ENCODE measurements at places on chromosomes 16 and 17.

GRCh38 chr17:42531455-42532354, 4.3 kb upstream of the NAGLU start:
- peak; percentile 29 for DNase-seq

DNA sequence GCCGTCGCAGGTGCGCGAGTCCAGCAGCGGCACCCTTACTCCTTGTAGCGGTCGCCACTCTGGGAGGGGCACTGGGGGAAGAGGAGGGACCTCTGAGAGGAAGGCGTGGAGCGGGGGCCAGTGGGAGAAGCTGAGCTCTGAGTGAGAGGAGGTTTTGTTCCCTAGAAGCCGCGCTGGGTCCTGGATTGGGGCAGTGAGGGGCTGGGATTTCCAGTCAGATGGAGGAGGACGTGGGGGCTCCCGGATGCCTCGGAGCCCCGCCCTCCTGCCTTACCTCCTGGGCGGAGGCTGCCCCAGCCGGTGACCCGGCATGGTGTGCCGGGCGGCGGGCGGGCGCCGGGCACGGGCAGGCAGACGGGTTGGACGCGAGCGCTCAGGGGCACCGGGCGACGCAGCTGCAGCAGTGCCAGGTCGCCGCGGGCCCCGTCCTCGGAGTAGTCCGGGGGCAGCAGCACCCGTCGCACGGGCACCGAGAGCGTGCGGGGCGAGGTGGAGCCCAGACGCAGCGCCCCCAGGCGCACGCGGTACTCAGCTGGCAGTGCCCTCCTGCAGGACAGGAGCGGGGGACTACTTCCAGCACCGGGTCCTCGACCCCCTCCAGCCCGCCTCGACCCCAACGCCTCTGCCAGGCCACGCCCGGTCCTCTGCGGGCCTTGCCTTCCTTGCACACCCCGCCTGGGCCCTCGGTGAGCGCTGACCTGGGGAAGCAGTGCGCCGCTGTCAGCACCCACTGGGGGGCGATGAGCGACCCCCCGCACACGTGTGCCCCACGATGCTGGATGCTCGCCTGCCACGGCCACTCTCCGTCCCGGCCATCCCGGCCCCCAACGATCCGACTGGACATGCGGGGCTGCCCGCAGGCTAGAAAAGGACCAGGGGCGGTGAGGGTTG, 2.0 kb downstream of the PRSS33 start:
- DNase-seq: no peak

GRCh38 chr17:43405861-43406260, 7.1 kb downstream of the ARL4D start:
- DNase-seq: no peak

- DNase-seq: no peak
Observed at GRCh38 chr17:6070913-6071511, 833 bp downstream of the WSCD1 start.

GRCh38 chr17:75081611-75082540, 5.9 kb upstream of the SLC16A5 start:
- no peak for DNase-seq

- DNase-seq: no peak
Observed at GRCh38 chr16:84967828-84968227, 43.5 kb downstream of the ZDHHC7 start.

DNA sequence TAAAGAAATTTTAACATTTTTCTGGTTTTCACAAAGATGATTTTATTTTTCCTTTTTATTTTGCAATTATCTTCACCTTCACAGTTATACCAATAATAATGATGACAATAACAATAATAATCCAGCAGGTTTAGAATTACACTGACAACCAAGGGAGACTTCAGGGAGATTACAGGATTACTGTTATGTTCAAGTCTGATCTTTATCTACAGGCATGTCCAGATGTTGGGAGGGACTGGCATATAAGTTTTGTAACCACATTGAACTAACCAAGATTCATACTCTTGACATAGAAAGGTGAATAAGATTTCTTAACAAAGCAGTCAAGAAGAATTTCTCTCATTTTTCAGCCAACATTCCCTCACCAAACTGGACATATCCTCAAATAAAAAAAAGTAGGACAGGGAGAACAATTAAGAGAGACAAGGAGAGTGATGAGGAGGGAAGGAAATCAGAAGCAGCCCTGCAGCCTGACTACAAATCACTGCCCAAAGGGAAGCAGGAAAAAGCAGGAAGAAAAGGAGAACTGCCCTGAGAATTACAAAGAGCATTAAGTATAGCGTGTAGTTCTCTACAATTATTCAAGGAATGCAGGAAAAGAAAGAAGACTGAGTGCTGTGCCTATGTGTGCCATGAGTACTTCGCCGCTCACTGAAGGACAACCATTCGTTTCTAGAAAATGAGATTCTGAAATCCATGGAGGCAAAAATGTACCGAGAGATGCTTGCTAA, 155.7 kb upstream of the C17orf78 start:
- DNase-seq: no peak

DNA sequence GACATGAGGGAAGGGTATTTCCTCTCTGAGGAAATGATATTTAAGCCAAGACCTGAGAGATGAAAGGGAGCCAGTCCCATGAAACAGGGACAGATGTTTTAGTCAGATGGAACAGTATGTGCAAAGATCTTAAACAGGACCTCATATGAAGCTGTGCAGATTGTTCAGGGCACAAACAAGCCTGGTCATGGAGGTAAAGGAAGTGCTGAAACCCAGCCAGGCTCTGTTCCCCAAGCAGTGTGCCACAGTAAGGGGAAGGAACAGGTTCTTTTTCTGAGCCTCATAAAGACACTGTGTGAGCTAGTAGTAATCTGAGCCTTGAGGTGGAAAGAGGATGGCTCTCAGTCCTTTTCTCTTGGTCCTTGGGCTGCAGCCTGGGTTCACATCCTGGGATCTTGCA, 159.9 kb downstream of the ANKFN1 start:
- DNase-seq: no peak

DNA sequence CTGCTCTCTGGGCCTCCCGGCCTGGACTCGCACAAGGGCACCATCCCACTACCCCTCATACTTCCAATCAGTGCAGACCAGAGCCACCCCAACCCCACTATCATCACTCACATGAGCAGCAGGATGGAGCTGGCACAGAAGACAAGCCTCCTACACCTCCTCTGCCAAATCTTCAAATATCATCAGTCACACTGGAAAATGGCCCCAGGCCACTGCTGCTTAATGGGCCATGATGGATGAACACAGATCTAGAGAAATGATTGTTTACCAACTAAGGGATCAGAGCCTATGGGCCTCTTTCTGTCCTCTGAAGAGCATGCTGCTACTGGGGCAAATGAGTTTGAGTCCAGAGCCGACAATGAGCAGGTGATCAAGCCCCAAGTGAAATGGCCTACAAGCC, 165.5 kb downstream of the GRIN2A start:
- DNase-seq: no peak

- no peak for DNase-seq
Observed at GRCh38 chr17:73249700-73250099, 12.0 kb downstream of the CPSF4L start.

GRCh38 chr17:8923762-8924161, 41.7 kb downstream of the PIK3R5 start:
- no peak for DNase-seq

GRCh38 chr16:56753410-56753809, 23.5 kb downstream of the NUP93 start:
- DNase-seq: no peak

GRCh38 chr16:4649744-4650442, 25.3 kb downstream of the MGRN1 start:
- DNase-seq: no peak

GRCh38 chr17:76987486-76988093, 119.4 kb downstream of the MGAT5B start:
- DNase-seq: no peak

- no peak for DNase-seq
Observed at GRCh38 chr17:35006961-35007360, 26.6 kb downstream of the LIG3 start.

DNA sequence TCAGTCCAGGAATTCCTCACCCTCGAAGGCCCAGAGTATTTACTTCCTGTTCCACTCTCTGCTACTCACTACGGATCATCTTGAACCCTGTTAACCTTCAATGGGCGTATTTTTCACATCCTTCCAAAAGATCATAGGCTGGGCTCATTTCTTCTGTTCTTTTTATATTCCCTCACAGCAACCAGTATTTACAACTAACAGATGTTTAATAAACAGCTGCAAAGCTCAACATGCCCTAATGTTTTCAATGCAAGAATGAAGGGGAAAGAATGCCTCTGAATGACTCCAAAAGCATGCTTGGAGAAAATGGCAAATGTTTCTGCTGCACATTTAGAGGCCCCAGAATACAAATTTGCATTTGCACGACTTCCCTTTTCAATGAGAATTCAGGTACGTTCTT, 174.9 kb downstream of the ZFHX3 start:
- no peak for DNase-seq

- no peak for DNase-seq
Observed at GRCh38 chr17:70934835-70935234, 765.5 kb downstream of the KCNJ2 start.

GRCh38 chr16:75198135-75198600, 8.8 kb downstream of the CTRB2 start:
- no peak for DNase-seq

- no peak for DNase-seq
Observed at GRCh38 chr16:84056933-84057332, 14.3 kb upstream of the SLC38A8 start.

GRCh38 chr16:60914334-60914733, 1121.9 kb downstream of the CDH8 start:
- DNase-seq: no peak

DNA sequence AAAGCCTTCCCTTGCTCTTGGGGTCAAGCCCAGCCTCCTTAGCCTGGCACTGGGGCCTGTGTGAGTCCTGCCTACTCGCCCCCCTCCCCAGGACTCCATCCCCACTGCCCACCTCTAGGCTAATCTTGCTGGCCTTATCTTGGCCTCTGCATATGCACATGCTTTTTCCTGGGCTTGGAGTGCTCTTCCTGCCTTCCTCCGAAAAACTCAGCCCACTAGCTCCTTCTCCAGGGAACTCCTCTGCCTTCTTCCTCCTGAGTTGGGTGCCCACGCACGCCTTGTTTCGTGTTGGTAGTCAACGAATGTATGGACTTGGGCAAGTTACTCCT, 16.5 kb downstream of the TBX2 start:
- no peak for DNase-seq

DNA sequence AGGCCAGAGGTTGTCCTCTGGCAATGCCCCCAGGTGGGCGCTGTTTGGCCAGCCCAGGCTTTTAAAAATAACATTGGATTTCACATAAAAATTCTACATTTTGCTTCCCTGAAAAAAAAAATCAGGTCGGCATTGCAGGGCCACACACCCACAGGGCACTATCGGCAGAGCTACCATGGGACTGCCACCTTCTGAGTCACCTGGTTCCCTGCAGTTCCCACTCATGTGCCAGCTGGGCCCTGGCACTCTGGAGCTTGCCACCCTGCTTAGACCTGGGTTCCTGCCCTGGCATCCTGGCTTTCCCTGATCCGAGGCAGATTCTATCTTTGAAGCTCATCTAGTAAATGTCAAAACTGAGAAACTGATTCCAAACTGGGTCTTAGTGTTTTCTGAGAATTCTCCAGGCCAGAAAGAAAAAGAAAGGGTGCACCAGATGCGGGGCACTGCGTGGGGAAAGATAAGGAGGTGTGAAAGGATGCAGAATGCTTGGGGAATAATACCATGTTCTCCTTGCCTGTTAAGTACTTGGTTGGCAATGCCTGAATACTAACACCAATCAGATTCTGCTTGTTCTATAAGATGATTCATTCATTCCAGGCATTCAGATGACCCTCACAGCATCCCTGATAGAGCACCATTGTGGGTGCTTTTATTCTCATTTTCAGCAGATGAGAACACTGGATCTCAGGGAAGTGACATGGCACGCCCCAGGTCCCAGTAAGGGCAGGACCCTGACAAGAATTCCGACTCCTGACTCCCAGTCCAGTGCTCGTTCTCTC, 51.8 kb downstream of the RAI1 start:
- DNase-seq: no peak

DNA sequence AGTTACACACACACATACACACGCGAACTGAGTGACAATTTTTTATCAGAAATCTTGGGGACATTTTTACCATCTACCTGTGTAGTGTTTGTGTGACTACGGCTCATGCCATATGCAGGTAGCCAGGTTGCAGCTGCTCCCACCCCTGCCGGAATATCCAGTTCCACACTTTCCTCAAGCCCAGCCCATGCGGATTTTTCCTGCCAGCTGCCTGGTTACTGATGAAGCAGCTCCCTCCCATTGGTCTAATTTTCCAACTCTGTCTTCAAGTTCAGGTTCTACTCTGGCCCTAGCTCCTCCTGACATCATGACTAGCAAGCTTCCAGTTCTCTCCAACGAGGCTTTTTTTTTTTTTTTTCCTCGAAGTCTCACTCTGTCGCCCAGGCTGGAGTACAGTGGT, 4.8 kb downstream of the GSG1L2 start:
- DNase-seq: no peak

DNA sequence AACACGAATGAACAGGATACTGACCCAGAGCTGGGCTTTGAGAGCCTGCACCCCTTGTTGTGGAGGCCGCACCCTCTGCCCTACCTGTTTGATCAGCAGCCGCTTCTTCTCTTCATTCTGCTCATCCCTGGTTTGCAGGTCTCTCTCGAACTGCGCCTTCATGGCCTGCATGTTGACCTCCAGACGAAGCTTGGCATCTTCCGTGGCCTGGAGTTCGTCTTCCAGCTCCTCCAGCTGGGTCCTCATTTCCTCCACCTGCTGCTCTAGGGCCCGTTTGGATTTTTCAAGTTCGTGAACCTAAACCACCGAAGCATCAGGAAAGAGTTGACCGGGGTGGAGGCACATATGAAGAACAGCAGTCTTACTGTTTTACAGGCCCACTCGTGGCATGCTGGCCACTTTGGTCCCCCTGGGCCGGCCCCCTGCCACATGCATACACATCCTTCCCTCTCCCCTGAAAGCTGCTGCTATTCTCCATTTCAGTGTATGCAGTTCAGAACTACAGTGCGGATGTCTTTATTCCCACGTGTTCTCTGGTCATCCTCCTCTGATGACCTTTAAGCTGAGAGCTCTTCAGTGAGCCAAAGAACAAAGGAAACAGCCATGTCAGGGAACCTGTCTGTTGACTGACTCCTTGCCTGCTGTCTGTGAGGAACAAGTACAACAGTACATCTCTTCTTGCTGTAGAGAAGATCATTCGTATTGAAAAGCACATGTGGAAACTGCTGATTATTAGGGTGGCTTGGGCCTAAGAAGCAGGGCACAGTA, 54.8 kb downstream of the NDEL1 start:
- no peak for DNase-seq

GRCh38 chr17:35256629-35257028, 13.8 kb downstream of the SLFN5 start:
- DNase-seq: no peak

- no peak for DNase-seq
Observed at GRCh38 chr17:65604070-65604469, 42.6 kb upstream of the AXIN2 start.

GRCh38 chr17:64442541-64442971, 6.4 kb upstream of the MILR1 start:
- no peak for DNase-seq

DNA sequence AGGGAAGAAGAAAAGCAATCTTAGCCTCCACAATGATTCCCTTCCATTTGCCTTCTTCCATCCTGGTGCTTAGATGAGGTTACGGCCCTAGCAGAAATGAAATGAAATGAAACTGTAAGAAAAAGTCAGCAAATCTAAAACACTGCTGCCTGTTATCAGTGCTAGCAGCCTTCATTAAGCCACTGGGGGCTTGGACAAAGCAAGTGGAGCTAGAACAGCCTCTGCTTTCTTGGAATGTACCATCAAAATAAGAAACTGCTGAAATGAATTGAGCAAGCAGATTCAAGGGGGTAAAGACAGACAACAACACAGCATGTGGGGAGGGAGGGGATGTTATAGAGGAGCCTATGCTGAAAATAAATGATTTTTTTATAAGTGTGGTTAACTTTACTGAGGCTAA, 5.1 kb downstream of the ANKFN1 start:
- DNase-seq: no peak
